Caco-2 (cell line): ENCODE measurements at places on chromosomes 7 and 10.

- no peak for DNase-seq
These were observed 154.8 kb upstream of the TMEM196 start for GRCh38 chr7:19928247-19928646.

GRCh38 chr7:597348-598178, 77.9 kb upstream of the PDGFA start:
- DNase-seq = no peak

- DNase-seq = no peak
These were observed 55.9 kb downstream of the DLD start for GRCh38 chr7:107946881-107947280.

DNA sequence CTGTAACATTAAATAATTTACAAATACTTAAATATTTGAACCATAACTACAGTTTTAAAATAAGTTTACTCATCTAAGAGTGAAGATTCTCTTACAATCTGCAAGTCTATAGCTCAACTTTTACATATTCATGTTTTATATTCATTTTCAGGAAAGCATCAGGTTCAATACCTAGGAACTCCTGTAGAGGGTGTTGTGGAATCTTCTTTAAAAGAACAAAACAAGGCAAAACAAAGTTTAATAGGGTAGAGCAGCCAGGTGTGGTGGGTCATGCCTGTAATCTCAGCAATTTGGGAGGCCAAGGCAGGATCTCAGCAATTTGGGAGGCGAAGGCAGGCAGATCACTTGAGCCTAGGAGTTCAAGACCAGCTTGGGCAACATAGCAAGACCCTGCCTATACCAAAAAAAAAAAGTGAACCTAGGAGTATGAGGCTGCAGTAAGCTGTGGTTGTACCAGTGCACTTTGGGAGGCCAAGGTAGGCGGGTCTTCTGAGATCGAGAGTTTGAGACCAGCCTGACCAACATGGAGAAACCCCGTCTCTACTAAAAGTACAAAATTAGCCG, 45.1 kb downstream of the ST8SIA6 start:
- DNase-seq = no peak

DNA sequence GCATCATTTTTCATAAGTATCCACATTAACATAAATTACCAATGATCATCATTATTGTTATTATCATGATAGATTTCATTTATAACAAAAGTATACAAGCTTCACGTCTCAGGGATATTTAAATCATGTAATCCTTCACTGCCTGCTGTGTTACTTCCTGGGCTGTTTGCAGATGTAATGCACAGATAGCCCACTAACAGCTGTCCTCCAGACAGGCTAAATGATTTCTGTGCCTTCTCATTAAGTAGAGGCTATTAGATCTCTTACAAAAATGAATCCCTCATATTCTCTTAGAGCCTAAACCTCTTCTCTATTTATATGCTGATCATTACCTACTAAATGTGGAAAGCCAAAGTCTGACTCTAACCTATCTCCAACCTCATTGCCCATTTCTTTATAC, 9.3 kb downstream of the PCLO start:
- DNase-seq = no peak

DNA sequence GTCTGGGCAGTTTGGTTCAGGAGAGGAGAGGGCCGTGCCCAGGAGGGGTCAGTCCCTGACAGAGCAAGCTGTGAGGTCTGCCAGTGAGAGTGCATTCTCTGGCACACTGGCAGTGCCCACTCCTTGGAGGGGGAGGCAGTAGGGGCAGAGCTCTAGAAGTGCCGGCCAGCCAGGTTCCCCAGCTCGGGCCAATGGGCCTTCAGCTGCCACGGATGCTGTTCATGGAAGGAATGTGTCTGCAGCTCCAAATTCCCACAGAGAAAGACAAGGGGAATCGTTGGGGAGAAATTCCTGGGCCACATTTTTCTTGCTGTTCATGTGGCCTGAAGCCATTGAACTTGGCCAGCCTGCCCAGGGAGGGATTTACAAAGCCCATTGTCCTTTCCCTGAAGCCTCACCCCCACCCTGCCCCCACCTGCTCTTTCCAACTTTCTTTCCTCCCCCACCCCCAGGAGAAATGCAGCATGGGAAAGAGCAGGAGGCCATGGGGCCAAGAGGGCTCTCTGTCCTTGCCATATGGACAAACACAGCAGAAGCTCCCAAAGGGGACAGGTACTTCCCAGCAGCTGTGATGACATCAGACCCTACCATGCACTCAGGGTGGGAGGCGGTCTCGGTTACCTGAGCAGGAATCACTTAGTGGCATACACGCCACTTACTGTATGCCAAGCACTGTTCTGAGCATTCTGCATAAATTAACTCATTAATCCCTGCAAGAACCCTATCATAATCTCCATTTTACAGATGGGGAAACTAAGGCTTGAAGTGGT, 70.7 kb downstream of the ARHGAP22 start:
- no peak for DNase-seq

- DNase-seq = no peak
These were observed 57.8 kb downstream of the SYPL1 start for GRCh38 chr7:106054156-106054910.

DNA sequence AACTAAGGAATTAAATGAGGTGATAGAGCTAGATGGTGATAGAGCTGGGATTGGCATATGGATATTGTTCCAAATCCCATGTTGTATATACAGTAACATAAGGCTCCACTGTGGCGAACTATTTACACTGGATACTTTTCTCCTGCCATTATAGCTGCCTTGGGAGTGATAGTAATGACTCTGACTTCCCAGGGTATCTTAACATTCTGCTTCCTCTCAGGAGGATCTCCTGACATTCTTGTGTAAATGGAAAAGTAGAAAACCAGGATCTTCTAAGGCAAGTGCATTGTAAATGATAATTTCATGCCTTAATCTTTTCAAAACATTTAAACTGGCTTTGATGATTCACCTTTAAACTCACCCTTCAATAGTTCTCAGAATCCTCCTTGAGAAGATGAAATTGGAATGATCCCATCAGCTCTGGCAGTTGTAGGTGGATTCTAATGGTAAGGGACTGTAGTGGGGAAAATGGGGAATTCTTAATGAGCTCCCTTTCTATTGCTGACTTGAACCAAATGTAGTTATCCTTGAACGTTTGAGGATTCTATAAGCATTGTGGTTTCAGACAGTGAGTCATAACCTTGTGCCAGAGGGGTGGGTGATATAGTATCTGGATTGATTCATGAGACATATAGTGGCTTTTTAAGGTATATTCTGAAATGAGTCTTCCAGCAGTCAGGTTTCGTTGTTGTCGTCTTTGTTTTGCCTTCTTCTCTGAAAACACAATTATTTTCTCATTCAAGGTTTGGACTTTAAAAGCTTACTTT, 450.0 kb downstream of the SUGCT start:
- DNase-seq = no peak

- no peak for DNase-seq
These were observed 168.7 kb downstream of the CAMK1D start for GRCh38 chr10:12518024-12518423.

DNA sequence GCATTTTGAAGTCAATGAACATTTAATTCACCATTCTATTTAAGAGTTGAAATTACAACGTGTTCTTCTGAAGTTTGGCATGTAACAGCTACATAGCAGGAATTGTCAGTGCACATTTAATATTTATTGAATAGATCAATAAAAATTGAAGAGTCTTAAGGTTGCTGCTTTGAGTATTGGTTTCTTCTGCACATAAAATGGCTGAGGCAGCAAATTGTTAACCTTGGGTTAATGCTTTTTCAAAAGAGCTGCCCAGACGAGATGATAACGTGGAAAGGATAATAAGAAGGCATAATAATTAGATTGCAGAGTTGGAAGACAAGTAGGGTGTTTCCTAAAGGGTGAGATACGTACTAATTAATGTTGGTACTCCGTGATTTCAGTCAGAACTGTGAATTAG, 203.7 kb downstream of the AGMO start:
- no peak for DNase-seq

DNA sequence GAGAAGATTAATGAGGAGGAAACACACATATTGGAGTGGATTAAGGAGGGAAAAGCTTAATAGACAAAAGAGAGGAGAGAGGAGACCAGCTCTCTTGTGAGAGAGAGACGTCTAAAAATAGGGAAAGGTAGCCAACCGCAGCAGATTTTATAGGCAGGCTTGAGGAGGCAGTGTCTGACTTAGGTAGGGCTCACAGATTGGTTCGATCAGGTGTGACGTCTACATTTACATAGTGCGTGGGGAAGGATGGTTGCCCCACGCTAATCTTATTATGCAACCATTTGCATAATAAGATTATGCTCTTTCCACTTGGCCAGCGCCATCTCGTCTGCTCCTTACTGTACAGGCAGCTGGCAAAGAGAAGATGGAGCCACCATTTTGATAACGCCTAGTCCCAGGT, 122.0 kb downstream of the MARCHF5 start:
- no peak for DNase-seq

DNA sequence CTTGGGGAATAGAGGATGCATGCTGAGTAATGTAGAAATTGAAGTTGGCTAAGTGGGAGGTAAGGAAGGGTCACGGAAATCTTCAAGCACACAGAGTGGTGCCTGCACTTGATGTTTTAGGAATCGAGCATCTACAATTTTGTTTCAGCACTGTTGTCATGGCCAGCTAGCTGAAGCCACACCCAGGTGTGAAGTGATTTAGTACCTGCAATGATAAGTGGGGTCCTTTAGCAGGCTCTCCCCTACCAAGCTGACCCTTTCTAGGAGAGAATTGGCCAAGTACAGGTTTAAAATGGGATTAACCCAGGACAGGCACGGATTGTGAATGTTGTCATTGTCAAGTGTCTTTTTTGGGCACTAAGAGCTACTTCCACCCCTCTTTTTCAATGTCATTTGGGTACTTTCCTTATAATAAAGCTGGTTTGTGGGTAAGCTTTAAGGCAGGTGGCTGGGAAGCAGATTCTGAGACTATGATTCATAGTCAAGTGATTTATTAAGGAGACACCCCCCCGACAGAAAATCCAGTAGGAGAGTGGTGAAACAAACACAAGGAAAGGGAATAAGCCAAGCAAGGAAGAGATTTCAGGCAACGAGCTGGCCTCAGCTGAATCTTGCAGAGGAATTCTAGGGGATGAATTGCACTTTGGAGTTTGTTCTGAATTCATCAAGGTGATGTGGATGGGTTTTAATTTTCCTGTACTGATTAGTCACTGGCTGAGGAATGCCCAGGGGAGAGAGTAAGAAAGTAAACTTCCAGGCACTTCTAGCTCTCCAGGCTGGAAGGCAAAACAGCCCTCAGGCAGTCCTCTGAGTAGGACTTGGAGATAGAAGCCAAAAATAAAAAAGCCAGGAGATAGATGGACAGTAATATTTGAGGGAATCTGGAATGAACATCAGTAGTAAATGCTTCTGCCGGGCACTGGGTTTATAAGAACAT, 1128.4 kb downstream of the SORCS3 start:
- DNase-seq = no peak

DNA sequence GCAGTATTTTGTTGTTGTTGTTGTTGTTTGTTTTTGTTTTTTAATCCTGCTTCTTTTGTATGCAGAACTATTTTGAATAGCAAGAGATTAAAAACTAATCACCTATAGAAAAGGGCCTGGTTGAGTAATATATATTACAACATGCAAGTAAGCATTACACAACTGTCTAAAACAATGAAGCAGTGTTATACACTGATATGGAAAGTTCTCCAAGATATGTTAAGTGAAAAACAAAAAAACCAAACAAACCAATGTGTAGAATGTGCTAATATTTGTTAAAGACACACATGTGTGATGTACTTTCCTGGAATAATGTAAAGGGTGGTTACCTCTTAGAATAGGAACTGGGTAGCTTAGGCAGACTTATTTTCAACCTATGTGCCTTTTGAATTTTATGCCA, 117.4 kb downstream of the ZNF365 start:
- DNase-seq = no peak

DNA sequence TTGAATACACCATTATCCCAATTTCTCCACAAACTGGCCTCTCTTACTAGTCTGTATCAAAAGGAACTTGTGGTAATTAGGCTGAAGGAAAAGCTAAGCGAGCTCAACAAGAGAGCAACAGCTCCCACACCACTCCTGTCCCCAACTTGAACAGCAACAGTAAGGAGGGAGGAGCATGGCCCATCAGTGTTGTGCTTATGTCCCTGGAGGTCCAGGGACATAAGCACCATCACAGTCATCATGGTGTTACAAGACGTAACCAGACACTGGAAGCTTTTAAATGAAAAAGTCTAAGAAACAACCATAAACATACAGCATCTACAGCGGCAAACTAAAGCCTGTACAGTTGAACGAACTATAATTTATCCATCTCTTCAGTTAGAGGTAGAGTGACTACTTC, 989 bp downstream of the ERLIN1 start:
- DNase-seq = peak; percentile 13

DNA sequence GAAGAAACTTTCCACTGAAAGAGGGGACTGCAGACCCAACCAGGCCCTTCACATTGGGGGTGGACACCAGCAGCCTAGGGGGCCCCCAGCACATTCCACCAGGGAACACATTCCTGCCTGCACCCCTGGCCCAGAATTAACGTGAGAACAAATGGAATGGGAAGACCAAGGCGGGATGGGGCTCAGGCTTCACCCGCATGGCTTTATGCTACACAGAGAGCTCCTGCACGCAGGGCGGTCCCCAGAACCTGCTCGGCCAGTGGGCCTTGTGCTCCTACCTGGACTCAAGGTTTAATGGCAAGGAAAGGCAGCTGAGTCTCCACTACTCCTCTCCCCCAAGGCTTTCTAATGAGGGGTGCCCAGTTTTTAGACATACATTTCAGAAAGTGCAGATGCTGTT, 146.3 kb upstream of the GPR26 start:
- no peak for DNase-seq

GRCh38 chr10:89197473-89197872, 9.6 kb downstream of the CH25H start:
- no peak for DNase-seq

- DNase-seq = no peak
These were observed 739 bp upstream of the MEST start for GRCh38 chr7:130490888-130491804.

DNA sequence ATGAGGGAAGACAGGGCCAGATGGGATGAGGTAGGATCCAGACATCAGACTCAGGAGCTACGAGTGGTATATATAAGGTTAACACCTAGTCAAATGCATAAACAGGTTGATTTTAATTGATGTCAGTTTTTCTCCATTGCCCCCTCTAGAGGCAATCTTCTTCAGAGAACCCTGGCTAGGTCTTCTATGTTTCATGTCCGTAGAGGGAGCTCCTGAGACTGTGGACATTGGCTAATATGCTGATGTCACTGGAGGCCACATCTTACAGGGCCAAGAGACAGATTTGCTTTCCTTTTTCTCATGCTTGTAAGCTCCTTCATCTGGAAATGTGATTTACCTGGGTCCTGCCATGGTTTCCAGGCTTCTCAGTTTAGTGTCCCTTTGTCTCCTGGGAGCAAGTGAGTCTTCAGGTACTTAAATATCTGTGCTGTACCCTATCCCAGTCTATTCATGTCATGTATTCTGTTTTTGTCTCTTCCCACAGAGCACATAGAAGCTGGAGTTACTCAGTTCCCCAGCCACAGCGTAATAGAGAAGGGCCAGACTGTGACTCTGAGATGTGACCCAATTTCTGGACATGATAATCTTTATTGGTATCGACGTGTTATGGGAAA, 161.6 kb upstream of the PRSS1 start:
- peak; percentile 63 for DNase-seq

DNA sequence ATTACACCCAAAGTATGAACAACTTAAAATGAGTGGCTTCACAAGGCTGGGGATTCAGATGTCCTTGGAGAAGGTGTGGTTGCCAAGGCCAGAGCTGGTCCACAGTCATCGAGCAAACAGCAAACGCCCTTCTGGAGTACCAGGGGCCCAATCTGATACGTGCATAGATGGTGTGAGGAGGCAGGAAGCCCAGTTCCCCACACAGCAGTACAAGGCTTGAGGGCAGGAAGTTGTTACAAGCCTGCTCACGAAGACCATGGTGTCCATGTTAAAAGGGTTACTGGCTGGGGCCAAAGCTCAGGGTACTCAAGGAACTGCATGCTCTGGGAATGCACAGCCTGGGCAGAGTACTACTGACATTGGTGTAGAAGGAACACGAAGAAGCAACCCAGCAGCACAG, 4.6 kb upstream of the ANKRD26 start:
- no peak for DNase-seq
